ENCODE measurements at places on chromosomes 7 and 10. TPM values are rescaled to one million over a fixed set of nuclear protein-coding genes. Genes with fewer than 3 reads are reported as not detected.

DNA sequence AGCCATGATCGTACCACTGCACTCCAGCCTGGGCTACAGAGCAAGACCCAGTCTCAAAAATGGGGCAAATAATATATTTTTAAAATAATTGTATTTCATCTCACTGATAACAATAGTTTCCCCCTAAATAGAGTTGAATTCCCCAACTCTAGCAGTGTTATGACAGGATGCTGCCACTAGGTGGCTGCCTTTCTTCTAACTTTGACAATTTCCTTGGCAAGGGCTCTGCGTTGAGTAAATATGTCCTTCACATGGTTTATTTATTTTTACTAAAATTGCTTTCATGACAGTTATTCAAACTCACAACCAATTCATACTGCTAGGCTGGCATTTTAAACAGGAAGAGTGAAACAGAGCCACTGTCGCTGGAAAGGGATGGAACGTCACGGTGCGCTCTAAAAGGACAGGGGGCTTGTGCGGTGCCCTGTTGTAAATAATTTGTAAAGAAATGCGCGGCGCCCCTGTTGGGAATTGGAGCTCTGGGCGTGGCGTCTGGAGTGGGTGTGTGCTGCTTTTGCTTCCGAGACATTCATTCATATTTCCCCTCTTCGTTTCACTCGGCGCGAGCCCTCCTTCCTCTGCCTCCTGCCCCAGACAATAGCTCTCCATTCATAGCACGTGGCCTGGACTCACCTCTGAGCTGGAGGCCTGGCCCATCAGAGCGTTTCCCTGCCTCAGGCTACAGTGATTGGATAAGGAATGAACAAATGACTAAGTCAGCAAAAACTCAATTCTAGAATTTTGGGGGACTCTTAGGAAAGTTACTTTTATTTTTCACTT lies 20.5 kb upstream of the PITRM1 start:
- peak; percentile 65 for DNase-seq

GIMAP7 gene
- total RNA-seq, result not detected

ZFAND2A gene
- 26.5 TPM for total RNA-seq

GRCh38 chr7:519484-520390 lies at the start of gene PDGFA:
Gene PDGFA (minus strand): TSS chr7:519846. CDS start chr7:519001, 845 bp downstream.
- DNase-seq, result peak; percentile 36

PKD1L1 gene
- 0.14 TPM for total RNA-seq

IGFBP3 gene
- 21.6 TPM for total RNA-seq

DNA sequence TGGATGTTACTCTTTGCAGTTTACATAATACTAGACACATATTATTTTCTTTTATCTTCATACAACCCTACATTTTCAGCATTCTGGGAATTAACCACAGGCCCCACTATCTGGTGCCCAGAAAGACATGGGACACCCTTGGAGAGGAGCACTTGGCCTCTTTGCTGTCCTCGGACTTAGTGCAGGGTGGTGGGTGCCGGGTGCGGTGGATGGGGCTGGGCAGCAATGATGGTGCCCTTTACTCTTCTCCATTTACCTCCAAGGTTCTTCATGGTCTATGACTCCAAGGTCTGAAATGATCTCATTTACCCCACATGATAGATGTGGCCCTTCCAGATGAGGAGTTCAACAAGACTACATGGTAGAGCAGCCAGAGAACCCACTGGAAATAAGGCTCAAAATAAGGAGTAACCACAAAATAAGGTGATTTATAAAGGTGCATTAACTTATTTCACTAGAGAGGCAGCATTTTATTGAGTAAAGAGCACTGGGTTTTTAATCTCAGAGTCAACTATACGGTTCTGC lies 56.2 kb upstream of the IGFBP3 start:
- no peak for DNase-seq

TIAL1 gene
- 27.5 TPM for total RNA-seq

GRCh38 chr10:43939389-43939938 lies 290.8 kb upstream of the ZNF32 start:
- no peak for DNase-seq

- no peak for DNase-seq
Observed at GRCh38 chr7:138137423-138138171, 61.3 kb downstream of the AKR1D1 start.

ARHGAP19 gene
- 8.8 TPM for total RNA-seq

- no peak for DNase-seq
Observed at GRCh38 chr10:11663763-11664555, 52.5 kb upstream of the USP6NL start.

FAM25C gene
- total RNA-seq, result not detected

DNA sequence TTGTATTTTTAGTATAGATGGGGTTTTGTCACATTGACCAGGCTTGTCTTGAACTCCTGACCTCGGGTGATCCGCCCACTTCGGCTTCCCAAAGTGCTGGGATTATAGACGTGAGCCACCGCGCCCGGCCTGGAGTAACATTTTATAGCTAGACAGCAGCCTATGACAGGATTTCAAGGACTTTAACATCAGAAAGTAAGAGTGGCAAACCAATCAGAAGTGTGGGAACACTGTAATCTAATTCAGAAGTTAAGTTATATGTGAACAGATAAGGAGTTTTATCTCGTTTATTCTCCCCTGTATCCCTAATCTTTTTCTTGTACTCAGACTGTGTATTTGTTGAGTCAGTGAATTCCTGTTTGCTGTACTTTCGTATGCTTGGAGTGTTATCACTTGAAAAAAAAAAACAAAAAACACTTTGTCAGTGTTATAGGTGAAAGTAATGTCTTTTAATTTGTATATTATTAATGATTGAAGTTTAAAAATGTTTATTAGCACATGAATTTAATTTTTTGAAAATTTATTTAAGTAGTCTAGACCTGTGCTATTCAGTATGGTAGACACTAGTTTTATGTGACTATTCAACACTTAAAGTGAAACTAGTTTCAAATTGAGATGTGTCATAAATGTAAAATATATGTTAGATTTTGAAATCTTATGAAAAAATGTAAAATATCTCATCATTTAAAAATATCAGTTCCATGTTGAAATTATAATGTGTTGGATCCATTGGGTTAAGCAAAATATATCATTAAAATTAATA lies 38.6 kb downstream of the RSBN1L start:
- no peak for DNase-seq

GRCh38 chr7:20122073-20122472 lies 95.1 kb downstream of the MACC1 start:
- DNase-seq, result no peak

DNA sequence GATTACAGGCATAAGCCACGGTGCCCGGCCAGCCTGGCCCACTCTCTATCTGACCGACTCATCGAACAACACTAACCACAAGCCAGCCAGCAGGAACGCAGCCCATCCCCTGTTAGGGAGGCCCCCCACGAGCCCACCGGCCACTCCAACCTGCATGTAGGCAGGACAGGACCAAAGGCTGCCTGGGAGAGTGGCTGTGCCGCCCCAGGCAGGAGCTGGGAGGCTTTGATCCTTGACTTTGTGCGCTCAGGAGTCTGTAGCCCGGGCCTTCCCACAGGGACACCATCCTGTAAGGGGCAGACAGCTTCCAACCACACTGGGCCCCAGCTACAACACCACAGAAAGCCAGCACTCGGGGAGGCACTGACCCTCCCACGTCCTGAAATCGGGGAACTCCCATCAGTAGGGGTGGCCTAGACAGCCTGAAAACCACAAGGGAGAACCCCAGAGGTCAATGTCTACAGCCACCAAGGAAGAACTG lies 29.4 kb downstream of the GRID1 start:
- no peak for DNase-seq

DNA sequence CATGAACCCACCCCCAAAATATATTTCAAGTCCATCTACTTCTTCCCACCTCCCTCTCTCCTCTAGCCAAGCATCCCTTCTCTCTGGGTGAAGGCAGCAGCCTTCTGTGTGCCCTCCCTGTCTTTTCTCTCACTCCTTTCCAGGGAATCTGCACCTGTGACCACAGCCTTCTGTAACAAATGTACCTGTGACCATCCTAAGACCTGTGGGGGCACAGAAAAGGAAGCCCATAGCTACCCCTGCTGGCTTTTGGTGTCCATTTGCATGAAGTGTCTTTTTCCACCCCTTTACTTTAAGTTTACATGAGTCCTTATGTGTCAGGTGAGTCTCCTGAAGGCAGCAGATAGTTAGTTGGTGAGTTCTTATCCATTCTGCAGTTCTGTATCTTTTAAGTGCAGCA lies 2.0 kb upstream of the TBXAS1 start:
- no peak for DNase-seq
